NCI-H1417 treated with DMSO at 0.1 percent for 48 hours (cell line): ENCODE measurements at places on chromosomes 5 and 9.

GRCh38 chr9:130897105-130897751 lies 616 bp upstream of the QRFP start:
- no peak for DNase-seq

DNA sequence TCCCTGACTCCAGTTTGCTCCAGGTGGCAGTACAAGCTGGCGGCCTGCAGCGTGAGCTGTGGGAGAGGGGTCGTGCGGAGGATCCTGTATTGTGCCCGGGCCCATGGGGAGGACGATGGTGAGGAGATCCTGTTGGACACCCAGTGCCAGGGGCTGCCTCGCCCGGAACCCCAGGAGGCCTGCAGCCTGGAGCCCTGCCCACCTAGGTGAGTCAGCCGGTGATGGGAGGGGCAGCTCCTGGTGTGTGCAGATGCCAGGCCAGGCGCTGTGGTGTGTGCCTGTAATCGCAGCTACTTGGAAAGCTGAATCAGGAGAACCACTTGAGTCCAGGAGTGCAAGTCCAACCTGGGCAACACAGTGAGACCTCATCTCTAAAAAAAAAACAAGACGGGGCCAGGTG lies 10.0 kb upstream of the CACFD1 start:
- DNase-seq, result no peak

DNA sequence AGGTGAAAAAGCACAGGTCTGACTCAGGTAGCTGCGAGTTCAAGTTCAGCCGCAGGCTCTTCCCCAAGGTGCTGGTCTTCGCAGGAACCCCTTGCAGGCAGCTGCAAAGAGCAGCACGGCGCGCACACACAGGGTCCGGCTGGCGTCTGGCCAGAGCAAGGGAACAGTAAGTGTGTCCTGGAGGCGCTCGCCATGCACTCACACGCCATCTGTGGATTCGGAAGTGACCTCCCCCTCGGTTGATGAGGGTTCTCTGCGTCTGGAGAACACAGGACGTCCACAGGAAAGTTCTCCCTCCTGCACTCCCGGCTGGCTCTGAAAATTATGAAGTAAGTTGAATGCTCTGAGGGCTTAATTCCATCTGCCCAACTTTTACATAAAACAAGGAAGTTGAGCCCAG lies 14.0 kb upstream of the EGFL7 start:
- no peak for DNase-seq

- no peak for DNase-seq
Measured at GRCh38 chr5:53319315-53319714, 161.1 kb upstream of the FST start.

GRCh38 chr5:14481349-14481748 lies 100.2 kb upstream of the OTULINL start:
- no peak for DNase-seq

DNA sequence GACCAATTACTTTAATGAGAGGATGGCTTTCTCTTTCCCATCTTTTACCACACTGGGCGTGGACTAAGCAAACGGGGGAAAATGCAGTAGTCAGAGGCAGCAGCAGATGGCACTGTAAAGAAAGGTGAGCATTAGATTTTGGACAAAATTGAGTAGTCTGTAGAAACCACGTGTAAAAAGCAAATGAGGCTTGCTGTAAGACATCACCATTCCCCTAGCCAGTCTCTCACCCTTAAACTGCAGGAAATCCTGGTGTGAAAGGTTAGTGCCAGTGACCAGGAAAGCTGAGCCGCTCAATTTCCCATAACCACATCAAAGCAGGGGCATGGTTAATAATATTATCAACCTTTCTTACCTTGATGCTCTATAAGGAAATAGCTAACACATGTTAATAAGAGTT lies 31.8 kb downstream of the SPATA31C2 start:
- no peak for DNase-seq
